Endothelial cell of umbilical vein (primary cell): ENCODE measurements at places on chromosomes 1 and 21. TPM values are rescaled to one million over a fixed set of nuclear protein-coding genes. Genes with fewer than 3 reads are reported as not detected.

The CDCP2 gene
- 0.12 TPM in 1 of 2 replicates, not detected in the other for total RNA-seq

The XCL2 gene
- not detected in 2 replicates for total RNA-seq

The DENND2D gene
- total RNA-seq = 0.42 and 1.00 TPM in 2 replicates

The RGS8 gene
- not detected in 2 replicates for total RNA-seq

The SEMA6C gene
- 46.2 and 53.0 TPM in 2 replicates for total RNA-seq

The PPIAL4G gene
- not detected in 2 replicates for total RNA-seq

The LIN28A gene
- not detected in 2 replicates for total RNA-seq

The CD53 gene
- total RNA-seq = not detected in 2 replicates

The FCRLB gene
- 0.62 and 0.90 TPM in 2 replicates for total RNA-seq

The CCDC30 gene
- 1.5 and 2.9 TPM in 2 replicates for total RNA-seq
